Stomach (tissue), 19 donors: ENCODE measurements at places on chromosomes 4 and X. TPM values are rescaled to one million over a fixed set of nuclear protein-coding genes. Genes with fewer than 3 reads are reported as not detected.
A peak's percentile ranks its signal among the peaks of the same experiment; 100 is the strongest.

DNA sequence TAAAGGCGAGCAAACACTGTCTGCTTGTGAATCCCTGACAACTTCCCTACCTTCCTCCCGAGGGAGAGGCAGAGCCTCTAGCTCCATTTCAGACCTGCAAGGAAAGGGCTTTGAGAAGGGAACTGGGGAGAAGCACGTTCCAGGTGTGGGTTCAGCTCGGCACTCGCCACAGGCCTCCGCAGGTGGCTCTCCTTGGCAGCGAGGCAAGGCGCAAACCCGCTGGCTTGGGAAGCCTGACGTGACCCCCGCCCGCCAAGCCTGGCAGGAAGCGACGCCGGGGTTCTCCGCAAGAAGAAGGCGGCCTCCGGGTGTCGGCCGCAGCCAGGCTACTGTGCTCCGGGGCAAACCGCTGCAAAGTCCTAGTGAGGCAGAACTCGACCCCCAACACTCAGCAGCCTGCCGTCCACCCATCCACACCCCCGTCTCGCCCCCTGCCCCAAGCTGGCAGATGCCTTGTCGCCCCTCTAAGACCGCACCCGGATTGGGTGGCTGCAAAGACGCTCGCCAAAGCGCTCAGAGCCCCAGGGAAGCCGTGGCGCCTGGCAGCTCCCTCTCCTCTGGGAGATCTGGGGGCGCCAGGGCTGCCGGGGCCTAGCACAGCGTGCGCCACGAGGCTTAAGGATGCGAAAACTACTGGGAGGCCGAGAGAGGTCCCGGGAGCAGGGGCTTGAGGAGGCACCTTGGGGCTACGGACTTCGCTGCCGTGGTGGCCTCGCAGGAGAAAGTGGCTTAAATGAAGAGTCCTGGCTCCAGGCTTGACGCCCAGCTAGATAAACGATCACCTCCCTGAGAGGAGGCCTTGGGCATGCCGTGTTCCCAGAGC, 21.8 kb downstream of the NKX3-2 start:
- H3K4me1 ChIP-seq, result peaks cover 13% of the 10 kb centered on the region
- no peak overlapping the region for H3K27ac ChIP-seq
- peaks cover 26% of the 10 kb centered on the region for H3K27me3 ChIP-seq
- no peak overlapping the region for H3K4me3 ChIP-seq
- no peaks in the 10 kb centered on the region for H3K36me3 ChIP-seq

- no peak for DNase-seq
- H3K27me3 ChIP-seq, result no peaks in the 10 kb centered on the region
- H3K36me3 ChIP-seq, result no peaks in the 10 kb centered on the region
Observed at GRCh38 chrX:10395643-10396042, 224.7 kb downstream of the MID1 start.

DNA sequence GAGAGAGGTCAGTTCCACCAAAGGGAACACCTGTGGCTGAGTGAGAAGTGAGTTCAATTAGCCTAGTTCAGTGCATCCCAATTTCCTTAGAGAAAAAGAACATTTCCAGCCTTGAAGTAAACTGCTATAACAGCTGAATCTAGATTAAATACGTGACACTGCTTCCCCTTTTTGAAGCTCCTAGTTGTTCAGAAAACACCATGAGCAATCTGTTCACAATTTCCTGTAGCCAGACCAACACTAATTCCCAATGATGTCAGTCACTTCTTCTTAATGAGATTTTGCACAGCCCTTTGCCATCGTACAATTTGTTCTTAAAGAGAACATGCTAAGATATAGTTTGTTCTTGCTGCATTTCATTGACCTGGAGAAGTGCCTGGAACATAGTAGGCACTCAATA, 144.6 kb upstream of the EDNRA start:
- H3K4me1 ChIP-seq, result no peaks in the 10 kb centered on the region
- no peaks in the 10 kb centered on the region for H3K27me3 ChIP-seq
- DNase-seq, result no peak
- no peaks in the 10 kb centered on the region for H3K36me3 ChIP-seq
- no peak overlapping the region for H3K27ac ChIP-seq

DNA sequence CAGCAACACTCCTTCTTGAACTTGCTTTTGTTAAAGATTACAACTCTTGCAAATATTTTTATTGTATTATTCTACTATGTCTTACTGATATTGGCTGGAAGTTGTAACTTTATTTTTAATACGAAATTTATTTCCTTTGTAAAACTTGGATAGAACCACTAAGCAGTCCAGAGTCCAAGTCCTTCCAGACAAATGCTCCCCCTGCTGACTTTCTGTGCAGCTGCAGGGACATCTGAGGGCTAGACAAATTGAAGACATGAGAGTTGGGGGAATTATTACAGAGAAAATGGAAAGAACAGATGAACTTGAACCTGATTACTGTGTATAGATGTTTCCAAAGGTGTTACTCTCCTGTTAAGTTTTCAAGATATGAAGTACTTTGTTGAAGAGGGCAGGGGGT, 238.8 kb downstream of the GRIA3 start:
- H3K4me3 ChIP-seq, result no peak overlapping the region
- H3K36me3 ChIP-seq, result no peaks in the 10 kb centered on the region
- DNase-seq, result no peak
- H3K4me1 ChIP-seq, result no peaks in the 10 kb centered on the region
- no peak overlapping the region for H3K27ac ChIP-seq
- H3K27me3 ChIP-seq, result no peaks in the 10 kb centered on the region

DNA sequence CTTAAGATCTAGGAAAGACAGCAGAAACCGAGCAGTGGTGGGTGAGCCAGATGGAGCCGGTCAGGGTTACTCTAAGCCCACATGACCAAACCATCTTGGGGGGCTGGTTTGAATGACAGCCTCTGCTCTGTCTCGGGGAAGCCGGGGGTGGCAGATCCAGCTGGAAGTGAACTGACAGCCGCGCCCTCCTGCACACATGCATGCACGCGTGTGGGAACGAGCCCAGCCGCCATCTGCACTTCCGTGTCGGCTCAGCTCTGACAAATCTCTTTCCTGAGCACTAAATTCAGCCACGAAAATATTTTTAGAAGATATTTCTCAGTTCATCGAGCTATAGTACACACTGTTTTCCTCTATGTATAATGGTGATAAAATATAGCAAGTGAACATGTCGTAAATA, 115.5 kb downstream of the DCTD start:
- no peak overlapping the region for H3K27ac ChIP-seq
- H3K36me3 ChIP-seq, result no peaks in the 10 kb centered on the region
- DNase-seq, result no peak
- H3K4me3 ChIP-seq, result no peak overlapping the region

DNA sequence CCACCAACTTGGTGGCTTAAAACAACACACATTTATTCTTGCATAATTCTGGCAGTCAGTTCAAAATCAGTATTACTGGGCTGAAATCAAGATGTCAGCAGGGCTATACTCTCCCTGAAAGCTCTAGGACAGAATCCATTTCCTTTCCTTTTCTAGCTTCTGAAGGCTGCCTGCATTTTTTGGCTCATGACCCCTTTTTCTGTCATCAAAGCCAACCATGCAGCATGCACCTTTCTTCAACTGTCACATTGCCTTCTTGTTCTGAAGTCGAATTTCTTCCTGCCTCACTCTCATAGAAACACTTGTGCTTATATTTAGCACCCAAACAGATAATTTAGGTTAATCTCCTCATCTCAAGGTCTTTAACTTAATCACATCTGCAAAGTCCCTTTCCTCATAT, 79.8 kb upstream of the PPP1R2C start:
- H3K36me3 ChIP-seq, result no peaks in the 10 kb centered on the region
- H3K27ac ChIP-seq, result no peak overlapping the region
- no peak overlapping the region for H3K4me3 ChIP-seq
- H3K4me1 ChIP-seq, result no peaks in the 10 kb centered on the region
- H3K27me3 ChIP-seq, result no peaks in the 10 kb centered on the region
- no peak for DNase-seq

DNA sequence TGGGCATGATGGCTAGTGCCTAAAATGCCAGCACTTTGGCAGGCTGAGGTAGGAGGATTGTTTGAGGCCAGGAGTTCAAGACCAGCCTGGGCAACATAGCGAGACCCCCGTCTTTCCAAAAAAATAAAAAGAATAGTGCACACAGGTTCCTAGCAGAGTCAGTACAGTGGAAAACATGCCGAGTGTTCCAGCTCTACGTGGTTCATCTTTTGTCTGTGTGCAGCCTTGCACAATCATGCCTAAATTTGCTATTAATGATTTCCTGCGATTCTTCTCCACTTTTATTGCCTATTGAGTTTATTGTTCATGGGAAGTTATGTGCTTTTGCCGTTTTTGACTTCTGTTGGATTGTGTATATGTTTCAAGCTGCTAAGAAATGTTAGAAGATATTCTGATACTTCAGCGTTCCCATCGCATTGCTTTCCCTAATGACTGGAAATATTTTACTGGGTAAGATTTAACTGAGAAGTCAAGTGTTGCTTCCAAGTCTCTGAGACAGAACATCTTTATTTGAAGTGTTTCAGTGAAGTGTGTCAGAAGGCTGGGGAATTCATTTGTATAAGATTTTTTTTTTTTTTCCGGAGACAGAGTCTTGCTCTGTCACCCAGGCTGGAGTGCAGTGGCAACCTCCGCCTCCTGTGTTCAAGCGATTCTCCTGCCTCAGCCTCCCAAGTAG, 11.3 kb downstream of the DOCK11 start:
- H3K27ac ChIP-seq, result no peak overlapping the region
- H3K4me1 ChIP-seq, result peaks cover 15% of the 10 kb centered on the region
- DNase-seq, result no peak
- H3K36me3 ChIP-seq, result no peaks in the 10 kb centered on the region
- no peak overlapping the region for H3K4me3 ChIP-seq

DNA sequence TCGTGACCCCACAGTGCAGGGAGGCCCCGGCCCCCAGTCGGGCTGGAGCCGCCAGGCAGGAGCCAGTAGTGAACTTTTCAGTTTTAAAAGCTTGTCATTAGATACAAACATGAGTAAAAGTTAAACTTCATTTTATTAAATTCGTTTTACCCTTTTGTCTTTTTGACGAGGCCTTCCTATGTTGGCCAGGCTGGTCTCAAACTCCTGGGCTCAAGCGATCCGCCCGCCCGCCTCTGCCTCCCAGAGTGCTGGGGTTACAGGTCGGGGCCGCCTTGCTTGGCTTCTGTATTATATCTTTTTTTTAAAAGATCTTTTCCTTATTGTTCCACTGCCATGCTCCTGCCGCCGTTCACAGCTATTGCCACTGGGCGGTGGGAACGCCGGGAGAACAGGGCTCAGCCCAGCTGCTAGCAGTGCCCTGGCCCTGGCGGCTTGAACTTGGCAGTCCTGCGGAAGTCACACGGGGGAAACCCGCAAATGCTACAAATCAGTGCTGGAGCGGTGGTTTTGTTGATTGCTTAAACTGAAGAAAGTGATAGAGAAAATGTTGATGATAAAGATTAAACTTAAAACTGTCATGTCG, 968 bp upstream of the NELFA start:
- H3K36me3 ChIP-seq, result peaks cover 18% of the 10 kb centered on the region
- peak overlapping the region; percentile 97 for H3K27ac ChIP-seq
- H3K27me3 ChIP-seq, result no peaks in the 10 kb centered on the region

DNA sequence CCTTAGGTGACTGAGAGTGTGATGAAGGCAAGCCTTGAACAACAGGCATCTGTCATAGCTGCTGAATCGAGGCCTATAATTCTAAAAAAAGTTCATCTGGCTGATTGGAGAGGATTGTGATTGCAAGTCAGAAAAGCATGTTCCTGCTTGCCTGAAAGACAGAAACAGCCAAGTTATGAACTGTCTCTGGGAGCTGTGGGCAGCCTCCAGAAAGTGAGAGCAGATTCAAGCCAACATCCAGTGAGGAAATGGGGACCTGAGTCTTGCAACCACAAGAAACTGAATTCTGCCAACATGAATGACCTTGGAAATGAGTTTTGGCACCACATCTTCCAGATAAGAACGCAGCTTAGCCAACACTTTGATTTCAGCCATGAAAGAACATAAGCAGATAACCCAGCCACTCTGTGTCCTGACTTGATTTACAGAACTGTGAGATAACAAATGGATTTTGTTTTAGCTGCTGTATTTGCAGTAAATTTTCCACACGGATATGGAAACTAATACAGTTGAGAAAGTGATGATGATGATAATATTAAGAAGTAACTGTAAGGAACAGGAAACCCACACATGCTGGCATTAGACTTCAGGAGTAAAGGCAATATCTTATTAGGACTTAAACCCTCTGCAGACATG, 240.3 kb upstream of the NDST3 start:
- H3K27ac ChIP-seq, result no peak overlapping the region
- DNase-seq, result no peak
- H3K27me3 ChIP-seq, result no peaks in the 10 kb centered on the region
- H3K36me3 ChIP-seq, result no peaks in the 10 kb centered on the region

- H3K27ac ChIP-seq, result no peak overlapping the region
- DNase-seq, result no peak
- no peak overlapping the region for H3K4me3 ChIP-seq
- peaks cover 5% of the 10 kb centered on the region for H3K27me3 ChIP-seq
- peaks cover 18% of the 10 kb centered on the region for H3K4me1 ChIP-seq
Observed at GRCh38 chr4:4849106-4849505, 10.4 kb upstream of the MSX1 start.

- no peak overlapping the region for H3K27ac ChIP-seq
- H3K4me1 ChIP-seq, result peaks cover 13% of the 10 kb centered on the region
- no peak overlapping the region for H3K4me3 ChIP-seq
Observed at GRCh38 chr4:150217192-150217591, 138.9 kb downstream of the DCLK2 start.

- H3K4me1 ChIP-seq, result no peaks in the 10 kb centered on the region
- peaks cover 50% of the 10 kb centered on the region for H3K36me3 ChIP-seq
- H3K4me3 ChIP-seq, result no peak overlapping the region
- peak; percentile 27 for DNase-seq
- no peaks in the 10 kb centered on the region for H3K27me3 ChIP-seq
- no peak overlapping the region for H3K27ac ChIP-seq
Observed at GRCh38 chr4:84814094-84814750, 152.3 kb downstream of the WDFY3 start.

The ATP11C gene
- 5.1 TPM for polyA plus RNA-seq

The GABRB1 gene
- not detected for polyA plus RNA-seq

The GAB3 gene
- polyA plus RNA-seq, result 1.7 TPM

The SLC16A2 gene
- 3.8 TPM for polyA plus RNA-seq

The WAS gene
- polyA plus RNA-seq, result 4.9 TPM

The NBDY gene
- polyA plus RNA-seq, result 30.8 TPM

The UGT2B10 gene
- not detected for polyA plus RNA-seq

The SRPX gene
- polyA plus RNA-seq, result 33.1 TPM

The IBSP gene
- polyA plus RNA-seq, result not detected
